ENCODE measurements at places on chromosomes 4 and X. TPM values are rescaled to one million over a fixed set of nuclear protein-coding genes. Genes with fewer than 3 reads are reported as not detected.

SPANXD gene
- total RNA-seq: not detected

DNA sequence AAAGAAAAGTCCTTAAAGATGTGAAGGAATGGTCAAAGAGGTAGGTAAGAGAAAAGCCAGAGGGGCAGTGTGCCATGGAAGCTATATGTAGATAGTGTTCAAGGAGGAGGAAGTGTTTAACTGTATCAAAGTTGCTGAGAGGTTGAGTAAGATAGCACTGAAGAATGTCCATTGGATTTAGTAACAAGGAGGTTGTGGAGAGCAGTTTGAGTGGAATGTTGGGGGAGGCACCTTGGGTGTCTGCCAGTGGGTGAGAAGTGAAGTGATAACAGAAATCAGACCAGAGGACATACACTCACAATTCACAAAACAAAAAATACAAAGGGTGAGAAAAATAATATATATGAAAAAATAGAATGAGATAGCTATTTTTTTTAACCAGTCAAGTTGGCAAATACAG is 121.3 kb upstream of the AMOT start:
- no peak overlapping the region for H3K27ac ChIP-seq
- no peaks in the 10 kb centered on the region for H3K4me1 ChIP-seq
- DNase-seq: no peak
- H3K4me3 ChIP-seq: no peak overlapping the region
- H3K36me3 ChIP-seq: no peaks in the 10 kb centered on the region
- H3K27me3 ChIP-seq: no peaks in the 10 kb centered on the region

DNA sequence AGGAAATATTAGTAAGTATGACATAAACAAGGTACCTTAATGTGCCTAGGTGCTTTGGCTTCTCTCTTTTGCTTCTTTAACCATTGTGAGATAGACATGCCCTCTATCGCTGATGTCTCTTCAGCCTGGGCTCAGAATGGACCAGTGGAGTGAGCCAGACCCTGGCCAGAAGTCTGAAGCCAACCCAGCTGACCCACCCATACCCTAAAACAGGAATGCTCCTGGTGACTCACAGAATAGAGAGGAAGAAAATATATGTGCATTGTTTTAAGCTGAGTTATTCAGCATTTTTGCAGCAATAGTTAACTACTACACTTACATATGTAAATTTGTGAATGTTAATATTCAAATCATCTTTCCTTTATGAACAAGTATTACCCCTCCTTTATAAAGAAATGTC is 167.5 kb upstream of the PCDH10 start:
- H3K4me3 ChIP-seq: no peak overlapping the region
- no peak overlapping the region for H3K27ac ChIP-seq
- no peak for DNase-seq

GRCh38 chr4:23355258-23355657 is 534.6 kb downstream of the PPARGC1A start:
- no peaks in the 10 kb centered on the region for H3K4me1 ChIP-seq
- H3K36me3 ChIP-seq: no peaks in the 10 kb centered on the region
- H3K27me3 ChIP-seq: no peaks in the 10 kb centered on the region

NPNT gene
- total RNA-seq: not detected

All from naive thymus-derived CD4-positive, alpha-beta T cell (primary cell).